A549 treated with GW870086 at 1 μM for 4 hours (cell line): ENCODE measurements at places on chromosomes 7 and 10. TPM values are rescaled to one million over a fixed set of nuclear protein-coding genes. Genes with fewer than 3 reads are reported as not detected.

TACR2 gene
- total RNA-seq: 0.07 to 0.18 TPM (median 0.13 TPM) in 4 of 5 replicates, not detected in the other

HOXA10 gene
- total RNA-seq: 6.9 to 7.2 TPM (median 7.1 TPM) in 5 replicates

KCNIP2 gene
- total RNA-seq: 0.79 to 0.95 TPM (median 0.81 TPM) in 4 of 5 replicates, not detected in the other

MNX1 gene
- total RNA-seq: 3.7 to 5.4 TPM (median 5.0 TPM) in 5 replicates

EPO gene
- total RNA-seq: 0.09 TPM in 1 of 5 replicates, not detected in the others

ZEB1 gene
- 5.0 to 9.4 TPM (median 8.0 TPM) in 5 replicates for total RNA-seq

MRC1 gene
- total RNA-seq: 0.02 to 0.06 TPM (median 0.03 TPM) in 4 of 5 replicates, not detected in the other

COL26A1 gene
- total RNA-seq: 0.36 to 0.83 TPM (median 0.60 TPM) in 5 replicates

ANKRD2 gene
- 4.2 to 6.9 TPM (median 4.9 TPM) in 5 replicates for total RNA-seq

SOSTDC1 gene
- not detected in 5 replicates for total RNA-seq

HOXA5 gene
- total RNA-seq: 3.7 to 5.8 TPM (median 4.7 TPM) in 5 replicates

ARHGEF5 gene
- total RNA-seq: 1.8 to 2.3 TPM (median 2.1 TPM) in 5 replicates

TDRD1 gene
- total RNA-seq: not detected in 5 replicates

VSTM4 gene
- total RNA-seq: 0.24 to 0.50 TPM (median 0.35 TPM) in 5 replicates

POLR2J3 gene
- 14.5 to 41.0 TPM (median 36.3 TPM) in 5 replicates for total RNA-seq

PNLIPRP2 gene
- 0.09 TPM in 1 of 5 replicates, not detected in the others for total RNA-seq

TAC1 gene
- total RNA-seq: 0.14 TPM in 1 of 5 replicates, not detected in the others

SEPTIN7 gene
- total RNA-seq: 169 to 220 TPM (median 207 TPM) in 5 replicates

CYP2C19 gene
- total RNA-seq: 0.05 TPM in 1 of 5 replicates, not detected in the others

NPY4R2 gene
- total RNA-seq: 16.1 to 27.6 TPM (median 24.7 TPM) in 5 replicates

FAM131B gene
- 0.27 to 0.65 TPM (median 0.40 TPM) in 5 replicates for total RNA-seq

GIMAP6 gene
- total RNA-seq: not detected in 5 replicates

FLNC gene
- 3.7 to 5.9 TPM (median 4.7 TPM) in 5 replicates for total RNA-seq

XPNPEP1 gene
- 34.0 to 39.6 TPM (median 35.6 TPM) in 5 replicates for total RNA-seq

CH25H gene
- total RNA-seq: 0.19 to 0.38 TPM (median 0.22 TPM) in 5 replicates

MTURN gene
- total RNA-seq: 4.5 to 6.6 TPM (median 5.7 TPM) in 5 replicates

WEE2 gene
- not detected in 5 replicates for total RNA-seq

DNAJC12 gene
- total RNA-seq: 59.2 to 73.8 TPM (median 66.7 TPM) in 5 replicates

CACNA2D1 gene
- total RNA-seq: 4.4 to 10.4 TPM (median 7.6 TPM) in 5 replicates

FAM200A gene
- total RNA-seq: 4.9 to 7.0 TPM (median 6.9 TPM) in 5 replicates

OPN1SW gene
- total RNA-seq: not detected in 5 replicates

SPDYE11 gene
- total RNA-seq: not detected in 5 replicates

ASAH2 gene
- 0.38 to 5.0 TPM (median 2.9 TPM) in 5 replicates for total RNA-seq

PBLD gene
- total RNA-seq: 1.9 to 4.7 TPM (median 3.0 TPM) in 5 replicates
